Activated T-helper 1 cell treated with Interleukin-2 at 50 U/mL for 16 hours (primary cell): ENCODE measurements at places on chromosomes 16 and 17.

- DNase-seq = no peak
Measured at GRCh38 chr17:52181782-52182181, 23.3 kb upstream of the CA10 start.

- no peak for DNase-seq
Measured at GRCh38 chr16:11057711-11058345, 113.5 kb downstream of the CLEC16A start.

GRCh38 chr16:57089406-57089805, 3.0 kb upstream of the CPNE2 start:
- no peak for DNase-seq

- no peak for DNase-seq
Measured at GRCh38 chr17:41483531-41483930, 2.6 kb upstream of the KRT35 start.

DNA sequence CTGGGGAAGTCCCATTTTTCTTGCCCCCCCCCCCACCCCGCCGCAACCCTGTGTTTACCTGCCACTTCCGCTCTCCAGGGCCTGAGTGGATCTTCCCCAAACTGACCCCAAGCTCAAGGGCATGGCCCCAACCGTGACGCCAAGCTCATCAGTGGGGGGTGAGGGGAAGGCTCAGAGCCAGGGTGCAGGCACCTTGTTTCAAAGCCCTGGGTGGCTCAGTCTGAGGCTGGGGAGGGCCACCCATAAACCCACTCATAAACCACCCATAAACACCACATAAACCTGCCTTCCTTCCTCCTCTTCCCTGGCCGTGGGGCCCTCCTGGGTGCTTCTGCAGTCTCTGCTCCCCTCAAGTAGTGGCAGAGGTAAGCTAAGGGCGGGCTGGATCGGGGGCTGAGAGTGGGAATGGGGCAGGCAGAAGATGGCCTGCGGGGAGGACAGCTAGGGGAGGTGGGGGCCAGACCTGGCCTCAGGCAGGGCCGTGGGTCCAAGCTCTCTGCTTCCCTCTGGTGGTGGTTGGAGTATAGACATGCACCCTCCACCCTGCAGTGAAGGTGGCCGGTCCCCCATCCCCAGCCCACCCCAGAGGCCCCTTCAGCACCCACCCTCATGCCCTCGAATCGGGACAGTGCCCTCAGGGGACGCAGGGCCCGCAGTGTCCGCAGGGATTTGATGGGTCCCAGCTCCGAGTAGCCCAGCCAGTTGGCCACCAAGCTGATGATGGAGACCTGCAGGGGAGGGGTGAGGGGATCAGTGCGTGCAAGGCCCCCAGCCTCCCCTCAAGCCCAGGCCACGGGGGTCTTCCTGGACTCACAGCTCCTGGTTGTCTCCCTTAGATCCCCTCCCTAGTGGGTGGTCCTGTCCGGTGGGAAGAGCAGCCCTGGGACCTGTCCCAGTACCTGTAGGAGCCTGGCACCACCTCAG, 14.6 kb upstream of the CD79B start:
- DNase-seq = peak; percentile 17

GRCh38 chr17:68886401-68886800, 68.8 kb downstream of the ABCA8 start:
- no peak for DNase-seq

DNA sequence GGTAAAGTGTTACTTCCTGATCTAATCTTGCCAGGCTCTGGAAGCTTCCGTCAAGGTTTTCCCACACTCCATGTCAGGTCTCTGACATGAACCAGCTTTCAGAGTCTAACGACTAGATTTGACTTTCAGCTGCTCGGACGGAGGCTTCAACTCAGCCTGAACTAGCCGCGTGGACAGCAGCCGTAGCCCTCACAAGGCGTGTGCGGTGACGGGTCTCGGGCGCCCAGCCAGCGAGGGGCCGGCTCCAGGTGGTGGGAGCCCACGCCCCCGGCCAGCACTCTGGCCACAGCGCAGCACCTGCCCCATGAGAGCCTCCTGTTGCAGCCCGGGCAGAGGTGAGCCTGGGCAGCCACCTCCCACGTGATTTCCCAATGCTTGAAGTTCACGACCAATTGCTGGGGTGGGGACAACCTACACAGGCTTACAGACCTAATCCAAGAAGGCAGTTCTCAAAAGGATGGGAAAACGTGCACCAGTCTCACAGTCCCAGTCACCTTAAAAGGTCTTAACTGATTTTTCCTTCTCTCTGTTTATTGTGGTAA, 45.5 kb downstream of the TBC1D16 start:
- DNase-seq = no peak

GRCh38 chr16:66913081-66913480, 5.6 kb downstream of the CDH16 start:
- no peak for DNase-seq

DNA sequence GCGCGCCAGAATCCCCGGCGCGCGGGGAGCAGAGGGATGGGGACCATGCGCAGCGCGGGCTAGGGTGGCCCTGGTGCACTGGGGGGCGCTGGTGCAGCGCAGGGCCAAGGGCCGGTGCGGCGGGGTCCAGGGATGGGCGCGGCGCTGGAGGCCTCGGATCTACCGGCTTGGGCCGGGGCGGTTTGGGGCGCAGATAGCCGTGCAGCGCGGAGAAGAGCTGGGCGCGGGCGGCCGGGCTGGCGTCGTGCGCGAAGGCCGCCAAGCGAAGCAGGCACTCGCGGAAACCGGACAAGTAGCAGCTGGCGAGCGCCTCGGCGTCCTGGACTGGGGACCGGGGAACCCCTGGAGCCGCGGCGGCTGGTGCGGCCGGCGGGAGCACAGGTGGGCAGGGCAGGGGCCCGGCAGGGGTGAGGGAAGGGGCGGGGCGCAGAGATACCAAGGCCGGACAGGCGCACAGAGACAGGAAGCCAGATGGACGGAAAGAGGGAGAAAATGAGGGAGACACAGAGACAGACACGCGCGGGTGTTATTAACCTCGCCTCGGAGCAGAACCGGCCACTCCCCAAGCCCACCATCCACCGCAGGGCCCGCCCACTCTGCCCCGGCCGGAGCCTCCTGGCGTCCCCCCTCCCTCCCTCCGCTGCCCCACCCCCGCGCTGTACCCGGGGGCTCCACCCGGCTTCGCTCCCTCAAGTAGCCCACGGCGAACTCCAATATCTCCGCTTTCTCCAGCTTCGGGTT, 2.1 kb downstream of the HES7 start:
- no peak for DNase-seq

DNA sequence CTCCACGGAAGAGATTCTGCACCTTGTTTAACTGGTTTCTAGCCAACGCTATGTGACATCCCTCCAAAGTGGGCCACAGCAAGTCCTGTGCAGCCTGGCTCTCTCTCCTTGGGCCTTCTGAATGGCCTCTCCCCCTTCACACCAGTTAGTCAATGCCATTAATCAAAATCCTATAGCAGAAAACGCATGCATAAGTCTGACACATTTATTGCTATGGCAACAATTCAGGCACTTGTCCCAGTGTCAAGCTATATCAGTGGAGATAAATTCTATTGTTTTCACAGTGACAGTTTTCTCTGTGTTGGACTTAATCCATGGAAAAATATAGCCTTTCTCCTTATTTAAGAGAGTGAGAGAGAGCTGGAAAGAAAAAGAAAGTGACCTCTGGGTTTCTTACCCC, 87.2 kb upstream of the TOX3 start:
- DNase-seq = no peak

- DNase-seq = no peak
Measured at GRCh38 chr17:70564006-70564620, 394.8 kb downstream of the KCNJ2 start.

DNA sequence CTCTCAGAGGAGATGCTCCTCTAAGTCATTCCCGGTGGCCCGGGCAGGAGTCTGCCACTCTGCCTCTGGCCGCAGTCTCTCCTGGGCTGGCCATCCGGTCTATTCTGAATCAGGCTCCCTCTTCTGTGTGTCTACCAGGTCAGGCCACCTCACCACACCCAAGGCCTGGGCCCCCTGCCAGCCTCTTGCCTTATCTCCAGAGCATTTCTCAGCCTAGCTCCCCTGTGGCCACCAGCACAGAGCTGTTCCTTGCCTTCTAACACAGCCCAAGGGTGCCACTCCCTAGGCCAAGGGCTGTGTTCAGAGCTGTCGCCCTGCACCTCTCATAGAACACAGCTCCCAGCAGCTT, 55.3 kb downstream of the MYO18A start:
- no peak for DNase-seq

GRCh38 chr17:27360507-27360906, 66.6 kb downstream of the WSB1 start:
- DNase-seq = no peak
